ENCODE measurements at places on chromosomes 1 and 21.

- no peak for DNase-seq
Measured at GRCh38 chr1:10973552-10973951, 38.9 kb upstream of the TARDBP start.

- DNase-seq, result no peak
Measured at GRCh38 chr1:221709854-221710253, 32.0 kb downstream of the DUSP10 start.

GRCh38 chr1:174068000-174068399, 45.8 kb upstream of the RC3H1 start:
- DNase-seq, result no peak

GRCh38 chr1:31433396-31433930, 20.4 kb downstream of the SERINC2 start:
- DNase-seq, result no peak

DNA sequence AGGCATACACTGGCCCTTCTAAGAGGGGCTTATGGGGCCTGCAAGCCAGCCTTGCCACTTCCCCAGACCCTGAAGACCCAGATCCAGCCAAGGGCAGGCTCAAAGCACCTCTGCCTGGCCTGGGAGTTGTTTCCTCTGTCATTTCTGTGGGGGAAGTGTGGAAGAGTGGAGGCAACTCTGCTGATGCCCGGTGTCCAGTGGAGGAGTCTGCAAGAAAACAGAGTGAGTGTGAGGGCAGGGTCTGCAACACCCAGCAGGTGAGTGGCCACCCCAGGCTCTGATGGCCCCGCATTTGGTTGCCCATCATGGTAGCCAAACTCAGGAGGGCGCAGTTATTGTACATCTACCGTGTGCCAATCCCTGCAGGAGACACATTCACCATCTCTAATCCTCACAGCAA, 8.4 kb downstream of the CLEC20A start:
- no peak for DNase-seq

All from NCI-H1417 treated with DMSO at 0.1 percent for 48 hours (cell line).